ENCODE measurements at places on chromosomes 11 and 22.

DNA sequence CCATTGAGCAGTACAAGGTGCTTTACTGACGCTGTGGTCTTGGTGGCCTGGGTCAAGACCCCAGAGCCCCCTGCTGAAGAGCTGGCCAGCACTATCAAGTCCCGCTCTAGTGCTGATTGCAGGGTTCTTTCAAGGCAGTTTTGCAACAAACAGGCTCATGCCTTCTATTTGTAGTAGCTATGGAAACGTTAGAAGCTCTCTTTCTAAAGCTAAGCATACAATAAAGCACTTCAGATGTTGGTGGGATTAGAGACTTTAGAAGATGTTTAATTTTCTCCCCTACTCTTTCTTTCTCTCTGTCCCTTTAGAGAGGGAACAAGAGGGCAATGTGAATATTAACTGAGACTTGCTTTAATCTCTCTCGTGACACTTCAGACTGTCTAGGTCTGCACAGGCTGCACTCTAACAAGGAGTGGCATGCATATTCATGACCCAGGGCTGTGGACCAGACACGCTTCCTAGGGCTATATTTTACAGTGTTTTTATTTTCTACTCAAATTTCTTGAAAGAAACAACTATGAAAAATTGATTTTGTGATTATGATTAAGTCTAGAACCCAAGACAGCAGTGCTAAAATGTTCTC is 138.6 kb downstream of the WNT7B start:
- DNase-seq = no peak

DNA sequence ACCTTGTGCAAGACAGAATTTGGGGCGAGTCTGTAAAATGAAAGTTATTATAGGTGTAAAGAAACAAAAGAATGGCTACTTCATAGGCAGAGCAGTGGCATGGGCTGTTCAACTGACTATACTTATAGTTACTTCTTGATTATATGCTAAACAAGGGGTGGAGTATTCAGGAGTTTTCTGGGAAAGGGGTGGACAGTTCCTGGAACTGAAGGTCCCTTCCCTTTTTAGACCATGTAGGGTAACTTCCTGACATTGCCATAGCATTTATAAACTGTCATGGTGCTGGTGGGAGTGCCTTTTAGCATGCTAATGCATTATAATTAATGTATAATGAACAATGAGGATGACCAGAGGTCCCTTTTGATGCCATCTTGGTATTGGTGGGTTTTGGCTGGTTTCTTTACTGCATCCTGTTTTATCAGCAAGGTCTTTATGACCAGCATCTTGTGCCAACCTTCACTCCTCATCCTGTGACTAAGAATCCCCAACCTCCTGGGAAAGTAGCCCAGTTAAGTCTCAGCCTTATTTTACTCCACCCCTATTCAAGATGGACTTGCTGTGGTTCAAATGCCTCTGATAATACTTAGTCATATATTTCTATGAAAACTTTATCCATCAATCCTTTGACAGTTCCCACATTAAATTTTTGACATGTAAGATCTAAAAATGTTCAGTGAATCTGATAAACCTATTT is 118.6 kb downstream of the ARHGAP42 start:
- peak; percentile 40 for DNase-seq

- no peak for DNase-seq
Measured at GRCh38 chr11:69983571-69983877, 94.6 kb upstream of the ANO1 start.

DNA sequence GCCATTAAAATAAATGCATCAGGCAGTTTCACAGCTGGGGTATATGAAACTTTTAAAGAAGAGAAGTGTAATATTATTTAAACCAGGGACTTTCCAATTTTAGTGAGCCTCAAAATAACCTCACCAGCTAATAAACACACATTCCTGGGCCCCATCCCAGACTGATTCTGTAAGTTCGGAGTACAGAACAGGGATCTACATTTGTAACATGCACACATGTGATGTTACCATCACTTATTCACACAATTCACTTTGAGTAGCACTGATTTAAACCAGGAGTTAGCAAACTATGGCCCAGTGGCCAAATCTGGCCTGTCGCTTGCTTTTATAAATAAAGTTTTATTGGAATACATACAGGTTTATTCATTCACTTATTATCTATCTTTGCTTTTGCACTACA is 62.0 kb downstream of the STK33 start:
- DNase-seq = no peak

- no peak for DNase-seq
Measured at GRCh38 chr11:84144531-84144930, 858.4 kb upstream of the CCDC90B start.

DNA sequence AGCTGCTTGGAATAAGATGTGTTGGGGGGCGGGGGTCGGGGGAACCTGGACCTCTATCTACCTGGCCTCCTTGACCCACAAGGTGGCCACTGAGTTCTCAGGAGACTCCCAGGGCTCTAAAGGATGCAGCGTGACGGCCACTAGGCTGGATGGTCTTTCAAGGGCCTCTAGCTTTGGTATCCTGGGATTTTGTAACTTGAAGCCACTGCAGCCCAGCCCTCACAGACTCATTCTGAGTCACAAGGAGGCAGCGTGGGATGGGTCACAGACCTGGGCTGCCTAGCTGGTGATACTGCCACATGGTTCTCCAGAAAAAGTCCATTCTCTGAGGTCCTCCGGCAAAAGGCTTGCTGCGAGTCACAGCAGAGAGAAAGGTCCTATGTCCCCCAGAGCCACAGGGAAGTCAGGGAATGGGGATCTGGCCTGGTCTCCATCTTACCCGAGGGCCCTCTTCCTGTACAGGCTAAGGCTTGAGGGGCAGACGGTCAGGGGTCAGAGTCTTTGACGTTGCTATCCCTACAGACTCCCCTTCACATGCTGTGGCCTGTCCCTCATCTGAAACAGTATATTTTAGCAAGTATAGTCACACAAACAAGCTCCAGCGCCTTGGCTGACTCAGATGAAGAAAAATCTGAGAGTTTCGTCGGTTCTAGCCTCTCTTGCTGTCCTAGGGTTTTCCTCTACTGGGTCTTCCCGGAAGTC is 52.4 kb downstream of the KCNC1 start:
- peak; percentile 59 for DNase-seq

GRCh38 chr11:118882491-118882890 is 1.2 kb upstream of the CXCR5 start:
- DNase-seq = no peak

GRCh38 chr22:26322179-26322905 is 106.7 kb upstream of the ASPHD2 start:
- DNase-seq = peak; percentile 72

DNA sequence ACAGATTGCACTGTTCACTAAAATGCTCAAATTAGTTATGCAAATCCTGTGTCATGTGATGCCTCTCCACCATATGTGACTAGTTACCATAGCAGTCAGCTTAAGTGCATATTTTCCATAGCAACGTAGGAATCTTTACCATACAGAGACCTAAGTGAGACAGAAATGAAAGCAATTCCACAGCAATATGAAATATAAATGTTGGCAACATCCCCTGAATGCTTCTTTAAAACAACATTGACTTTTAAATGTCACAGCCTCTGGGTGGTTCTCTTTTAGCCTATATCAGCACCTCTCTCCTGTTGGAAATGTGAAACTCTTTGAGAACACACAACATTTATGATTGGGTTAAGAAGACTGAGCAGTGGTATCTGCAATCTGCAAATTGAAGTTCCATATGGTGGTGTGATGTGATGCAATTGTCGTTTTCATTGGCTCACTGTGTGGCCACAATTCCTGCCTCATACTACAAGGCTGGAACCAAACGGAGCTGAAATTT is 814.6 kb downstream of the DLG2 start:
- DNase-seq = no peak

- DNase-seq = no peak
Measured at GRCh38 chr11:99534812-99535211, 514.1 kb downstream of the CNTN5 start.

DNA sequence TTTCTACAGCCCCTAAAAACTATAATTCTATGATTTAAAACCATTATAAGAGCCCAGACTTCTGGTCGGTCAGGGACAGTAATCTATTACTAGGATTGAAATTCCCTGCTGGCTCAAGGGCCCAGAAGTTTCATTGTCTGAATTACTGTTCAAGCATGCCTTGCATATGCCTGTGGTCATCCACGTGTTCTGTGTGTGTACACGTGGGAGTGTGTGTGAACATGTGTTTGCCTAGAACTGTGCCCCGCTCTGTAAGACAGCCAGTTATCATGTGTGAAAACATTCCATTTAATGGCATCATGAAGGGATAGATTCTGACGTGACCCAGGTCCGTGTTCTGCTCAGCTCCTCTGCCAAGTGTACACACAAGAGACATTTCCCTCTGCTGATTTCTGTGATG is 189.3 kb upstream of the NECTIN1 start:
- no peak for DNase-seq

- no peak for DNase-seq
Measured at GRCh38 chr22:38289583-38290082, 16.8 kb upstream of the TMEM184B start.

GRCh38 chr11:114239753-114240161 is 56.4 kb upstream of the NNMT start:
- no peak for DNase-seq

DNA sequence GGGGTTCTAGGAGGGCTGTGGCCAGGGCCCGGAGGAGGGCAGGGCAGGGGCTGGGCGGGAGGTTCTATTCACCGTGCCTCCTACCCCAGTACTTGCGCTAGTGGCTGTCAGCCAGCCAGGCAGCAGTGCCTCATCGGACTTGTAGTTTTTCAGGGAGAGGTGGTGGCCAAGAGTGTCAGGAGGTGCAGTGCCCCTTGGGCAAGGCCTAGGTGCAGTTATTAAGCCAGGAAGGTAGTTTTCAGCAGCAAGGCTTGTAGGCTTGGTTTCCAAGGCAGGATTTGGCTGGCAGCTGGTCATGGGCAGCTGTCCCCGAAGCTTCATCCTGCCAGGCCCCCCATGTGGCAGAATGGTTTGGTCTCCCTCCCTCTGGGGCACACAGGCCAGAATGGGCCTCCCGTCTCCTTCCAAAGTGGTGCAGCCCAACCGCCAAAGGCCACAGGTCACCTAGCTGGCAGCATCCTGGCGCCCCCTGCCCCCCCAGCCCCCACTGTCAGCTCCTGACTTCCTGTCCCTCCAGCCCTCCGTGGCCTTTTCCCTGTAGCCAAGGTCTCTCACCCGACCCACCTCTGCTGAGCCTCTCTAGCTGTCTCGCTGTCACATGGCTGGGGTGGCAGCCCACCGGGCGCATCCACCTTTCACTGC is 8.5 kb downstream of the CCDC88B start:
- no peak for DNase-seq

- DNase-seq = no peak
Measured at GRCh38 chr22:35043252-35043933, 22.6 kb upstream of the ISX start.

DNA sequence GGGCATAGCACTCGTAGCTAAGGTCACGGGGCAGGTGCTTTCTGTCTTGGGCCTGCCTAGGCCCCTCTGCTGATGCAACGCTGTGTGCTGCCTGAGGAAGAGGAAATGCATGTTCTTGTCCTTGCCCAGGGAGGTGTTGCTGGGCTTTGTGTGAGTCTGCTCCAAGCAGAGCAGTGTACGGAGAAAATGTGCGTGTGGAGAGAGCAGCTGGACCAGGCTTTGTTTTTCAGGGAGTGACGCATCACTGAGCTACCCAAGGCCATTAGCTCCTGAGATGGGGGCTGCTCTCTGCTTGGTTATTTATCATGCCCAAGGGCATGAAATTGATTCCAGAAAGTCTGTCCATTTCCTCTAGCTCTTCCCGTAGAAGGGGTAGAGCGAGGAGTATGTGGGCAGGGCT is 82.9 kb upstream of the THY1 start:
- no peak for DNase-seq

DNA sequence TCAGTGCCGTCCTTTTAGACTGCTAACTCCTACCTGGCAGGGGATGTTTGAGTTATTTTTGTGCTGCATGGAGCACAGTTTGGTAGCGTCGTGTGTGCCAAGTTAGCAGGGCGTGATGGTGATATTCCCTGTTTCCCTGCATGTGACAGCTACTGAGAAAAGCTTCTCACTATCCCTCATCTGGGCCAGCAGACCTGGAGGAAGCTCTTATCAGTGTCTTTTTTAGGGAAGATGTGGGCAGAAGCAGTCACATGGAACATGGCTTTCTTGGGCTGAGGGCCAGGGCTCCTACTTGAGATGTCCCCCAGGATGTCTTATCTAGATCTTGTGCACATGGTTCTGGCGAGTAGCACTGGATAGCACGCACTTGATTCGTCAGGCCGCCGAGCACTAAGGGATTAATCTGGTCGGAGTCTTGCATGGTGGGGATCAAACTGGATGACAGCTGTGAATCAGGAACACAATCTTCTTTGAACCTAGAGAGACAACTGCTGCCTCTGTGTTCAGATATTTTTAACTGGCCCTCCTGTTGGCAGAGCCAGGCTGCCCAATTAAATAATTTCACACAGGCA is 33.8 kb downstream of the TECTA start:
- DNase-seq = no peak

DNA sequence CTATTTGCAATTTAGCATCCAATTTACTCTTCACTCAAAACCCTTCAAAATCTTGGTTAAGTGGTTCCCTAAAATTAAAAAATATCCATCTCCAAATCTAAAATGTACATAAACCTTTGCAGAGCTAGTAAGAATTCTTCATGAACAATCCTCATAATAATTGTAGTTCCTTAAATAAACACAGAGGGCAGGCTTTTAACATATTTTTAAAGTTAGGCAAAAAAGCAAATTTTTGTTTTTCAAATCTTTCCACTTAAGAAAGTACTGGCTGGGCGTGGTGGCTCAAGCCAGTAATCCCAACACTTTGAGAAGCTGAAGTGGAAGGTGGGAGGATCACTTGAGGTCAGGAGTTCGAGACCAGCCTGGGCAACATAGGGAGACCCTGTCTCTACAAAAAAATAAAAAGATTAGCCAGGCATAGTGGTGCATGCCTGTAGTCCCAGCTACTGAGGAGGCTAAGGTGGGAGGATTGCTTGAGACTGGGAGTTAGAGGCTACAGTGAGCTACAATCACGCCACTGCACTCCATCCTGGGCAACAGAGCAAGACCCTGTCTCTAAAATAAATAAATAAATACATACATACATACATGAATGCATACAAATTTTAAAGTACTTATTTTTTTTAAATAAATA is 25.1 kb upstream of the PLAAT3 start:
- DNase-seq = peak; percentile 13

DNA sequence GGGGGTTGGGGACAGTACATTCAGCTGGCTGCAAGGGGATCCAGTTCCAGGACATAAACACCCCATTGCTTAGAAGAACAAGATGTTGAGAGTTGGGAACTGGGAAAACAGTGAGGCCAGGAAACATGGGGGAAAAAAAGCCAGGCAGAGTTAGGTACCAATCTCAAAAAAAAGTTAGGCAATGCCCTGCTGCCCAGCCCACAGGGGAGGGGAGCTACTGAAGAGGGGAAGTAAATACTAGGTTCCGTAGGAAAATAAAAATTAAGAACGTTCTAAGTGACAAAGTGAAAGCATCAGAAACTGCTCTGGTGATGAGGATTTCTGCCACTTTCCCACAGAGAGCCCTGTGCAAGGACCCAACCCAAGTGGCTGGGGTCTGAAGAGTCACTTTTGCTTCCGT is 12.0 kb downstream of the SPTBN2 start:
- DNase-seq = no peak

GRCh38 chr11:72125956-72126355 is 9.6 kb upstream of the FOLR3 start:
- DNase-seq = no peak

GRCh38 chr11:120550007-120550406 is 38.5 kb downstream of the GRIK4 start:
- no peak for DNase-seq

Measured in astrocyte of the hippocampus (primary cell).